ENCODE measurements at places on chromosomes 3 and 15. TPM values are rescaled to one million over a fixed set of nuclear protein-coding genes. Genes with fewer than 3 reads are reported as not detected.

The C3orf85 gene
- total RNA-seq, result not detected

The CCR9 gene
- 0.22 TPM for total RNA-seq

GRCh38 chr15:81105545-81105944 lies 28.5 kb upstream of the CFAP161 start:
- H3K4me3 ChIP-seq, result no peak overlapping the region
- no peaks in the 10 kb centered on the region for H3K27me3 ChIP-seq
- no peak for DNase-seq
- H3K36me3 ChIP-seq, result no peaks in the 10 kb centered on the region
- no peak overlapping the region for H3K27ac ChIP-seq

GRCh38 chr15:89116404-89116803 lies 28.1 kb downstream of the ABHD2 start:
- no peaks in the 10 kb centered on the region for H3K4me1 ChIP-seq
- H3K36me3 ChIP-seq, result no peaks in the 10 kb centered on the region
- DNase-seq, result no peak
- no peaks in the 10 kb centered on the region for H3K27me3 ChIP-seq

DNA sequence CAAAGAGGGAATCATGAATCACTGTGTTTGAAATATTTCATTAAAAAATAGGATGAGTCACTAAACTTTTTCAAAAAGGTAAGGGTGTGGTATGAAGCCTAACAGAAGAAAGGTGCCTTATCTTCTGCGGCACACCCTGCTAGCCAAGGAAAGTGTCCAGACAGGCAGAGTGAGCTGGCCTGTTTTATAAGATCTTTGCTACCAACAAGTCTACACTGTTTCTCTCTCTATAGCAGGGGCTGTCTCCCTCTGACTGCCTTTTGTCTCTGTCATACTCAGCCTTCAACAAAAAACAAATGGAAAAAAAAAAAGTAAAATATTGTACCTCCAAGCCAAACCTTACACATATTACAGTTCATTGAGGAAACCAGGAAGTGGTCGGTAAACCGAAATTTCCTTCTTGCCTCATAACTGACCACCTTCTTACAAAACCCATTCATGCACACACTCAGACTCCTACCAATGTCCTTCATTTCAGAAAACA lies 9.1 kb downstream of the ZDHHC3 start:
- no peak overlapping the region for H3K4me3 ChIP-seq
- no peak for DNase-seq
- peaks cover 10% of the 10 kb centered on the region for H3K4me1 ChIP-seq
- H3K27me3 ChIP-seq, result no peaks in the 10 kb centered on the region
